ENCODE measurements at places on chromosomes 12 and 14.

GRCh38 chr12:89829434-89829975, 120.9 kb upstream of the ATP2B1 start:
- DNase-seq: no peak

DNA sequence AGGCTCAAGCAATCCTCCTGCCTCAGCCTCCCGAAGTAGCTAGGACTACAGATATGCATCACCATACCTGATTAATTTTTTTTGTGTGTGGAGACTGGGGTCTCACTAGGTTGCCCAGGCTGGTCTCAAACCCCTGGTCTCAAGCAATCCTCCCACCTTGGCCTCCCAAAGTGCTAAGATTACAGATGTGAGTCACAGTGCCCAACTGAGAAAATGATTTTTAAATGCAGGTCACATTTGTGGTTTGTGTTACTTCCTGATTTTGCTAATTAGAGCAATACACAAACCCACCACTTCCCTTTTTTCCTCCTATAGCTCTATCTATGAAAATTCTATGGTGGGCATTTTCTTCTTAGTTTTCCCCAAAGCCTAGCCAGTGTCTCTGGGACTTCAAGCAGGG, 45.5 kb upstream of the TMEM263 start:
- DNase-seq: peak; percentile 26

DNA sequence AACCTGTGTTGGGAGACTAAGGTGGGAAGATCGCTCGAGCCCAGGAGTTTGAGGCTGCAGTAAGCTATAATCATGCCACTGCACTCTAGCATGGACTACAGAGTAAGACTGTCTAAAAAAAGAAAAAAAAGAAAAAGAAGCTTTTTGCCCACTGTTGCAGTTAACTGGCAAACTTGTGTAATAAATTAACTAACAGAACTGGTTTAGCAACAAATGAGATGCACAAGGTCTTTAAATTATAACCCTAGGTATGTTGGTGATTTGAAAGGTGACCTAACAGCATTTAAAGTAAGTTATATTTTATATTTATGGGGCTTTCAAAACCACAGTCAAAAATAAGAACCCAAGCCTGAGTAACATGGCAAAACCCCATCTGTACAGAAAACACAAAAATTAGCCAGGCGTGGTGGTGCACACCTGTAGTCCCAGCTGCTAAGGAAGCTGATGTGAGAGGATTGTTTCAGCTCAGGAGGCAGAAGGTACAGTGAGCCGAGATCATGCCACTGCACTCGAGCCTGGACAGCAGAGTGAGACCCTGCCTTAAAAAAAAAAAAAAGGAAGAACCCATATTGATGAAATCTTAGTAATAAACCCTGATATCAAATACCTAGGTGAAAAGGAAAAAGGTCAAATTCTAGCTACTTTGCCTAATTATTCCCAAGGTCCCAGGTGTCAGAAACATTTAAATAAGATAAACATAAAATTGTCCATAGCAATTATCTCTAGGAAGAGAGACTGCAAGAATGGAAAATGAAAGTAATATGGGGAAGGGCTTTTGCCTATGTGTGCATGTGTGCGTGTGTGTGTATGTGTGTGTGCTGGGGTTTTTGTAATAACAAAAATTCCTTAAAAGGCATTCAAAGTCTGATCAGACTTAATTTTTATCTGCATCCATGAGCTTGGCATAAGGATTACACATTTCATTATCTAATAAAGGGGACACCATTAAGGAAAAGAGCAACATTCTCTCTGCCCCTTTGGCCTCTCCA, 15.4 kb downstream of the SYNE2 start:
- peak; percentile 6 for DNase-seq

DNA sequence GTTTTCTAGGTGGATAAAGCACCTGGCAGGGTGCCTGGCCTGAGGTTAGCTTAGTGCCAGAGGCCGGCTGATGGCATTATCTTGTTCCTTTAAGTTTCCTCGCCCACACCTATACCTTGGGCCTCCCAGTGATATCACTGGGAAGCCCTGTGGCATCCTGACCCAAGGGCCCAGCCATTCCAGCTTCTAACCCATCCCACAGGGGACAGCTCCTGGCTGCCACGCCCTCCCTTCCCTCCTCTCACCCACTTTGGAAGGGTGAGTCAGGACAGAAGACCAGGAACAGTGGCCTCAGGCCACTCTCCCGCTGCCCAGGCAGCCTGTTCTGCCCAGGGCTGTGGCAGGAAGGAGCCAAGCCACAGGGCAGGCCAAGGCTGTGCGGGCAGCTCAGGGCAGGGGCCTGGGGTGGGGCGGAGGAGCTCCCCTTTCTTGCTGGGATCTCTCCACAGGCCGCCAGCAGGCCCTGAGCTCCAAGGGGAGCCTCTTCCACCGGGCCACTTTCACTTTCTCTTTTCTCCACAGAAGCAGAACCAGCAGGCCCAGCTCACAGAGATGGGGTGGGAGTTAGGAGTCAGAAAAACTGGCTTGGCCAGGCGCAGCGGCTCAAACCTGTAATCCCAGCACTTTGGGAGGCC, 75.1 kb downstream of the IRF2BPL start:
- no peak for DNase-seq

- DNase-seq: no peak
These were observed 22.8 kb downstream of the ERC1 start for GRCh38 chr12:1013618-1014489.

DNA sequence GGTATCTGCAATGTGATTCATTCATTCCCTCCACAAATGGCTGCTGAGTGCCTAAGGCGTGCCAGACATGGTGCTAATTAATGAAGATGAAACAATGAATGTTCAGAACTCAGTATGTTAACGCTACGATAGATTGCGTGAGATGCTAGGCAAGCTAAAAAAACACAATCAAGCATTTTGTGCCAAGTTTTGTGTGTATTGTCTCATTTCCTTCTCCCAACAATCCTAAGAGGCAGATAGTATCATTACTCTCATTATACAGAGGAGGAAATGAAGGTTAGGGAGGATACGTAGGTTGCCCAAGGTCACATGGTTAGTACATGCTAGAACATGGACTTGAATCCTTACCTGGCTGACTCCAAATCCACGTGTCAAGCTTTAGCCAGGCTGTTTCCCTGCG, 264.4 kb downstream of the EFCAB11 start:
- no peak for DNase-seq

DNA sequence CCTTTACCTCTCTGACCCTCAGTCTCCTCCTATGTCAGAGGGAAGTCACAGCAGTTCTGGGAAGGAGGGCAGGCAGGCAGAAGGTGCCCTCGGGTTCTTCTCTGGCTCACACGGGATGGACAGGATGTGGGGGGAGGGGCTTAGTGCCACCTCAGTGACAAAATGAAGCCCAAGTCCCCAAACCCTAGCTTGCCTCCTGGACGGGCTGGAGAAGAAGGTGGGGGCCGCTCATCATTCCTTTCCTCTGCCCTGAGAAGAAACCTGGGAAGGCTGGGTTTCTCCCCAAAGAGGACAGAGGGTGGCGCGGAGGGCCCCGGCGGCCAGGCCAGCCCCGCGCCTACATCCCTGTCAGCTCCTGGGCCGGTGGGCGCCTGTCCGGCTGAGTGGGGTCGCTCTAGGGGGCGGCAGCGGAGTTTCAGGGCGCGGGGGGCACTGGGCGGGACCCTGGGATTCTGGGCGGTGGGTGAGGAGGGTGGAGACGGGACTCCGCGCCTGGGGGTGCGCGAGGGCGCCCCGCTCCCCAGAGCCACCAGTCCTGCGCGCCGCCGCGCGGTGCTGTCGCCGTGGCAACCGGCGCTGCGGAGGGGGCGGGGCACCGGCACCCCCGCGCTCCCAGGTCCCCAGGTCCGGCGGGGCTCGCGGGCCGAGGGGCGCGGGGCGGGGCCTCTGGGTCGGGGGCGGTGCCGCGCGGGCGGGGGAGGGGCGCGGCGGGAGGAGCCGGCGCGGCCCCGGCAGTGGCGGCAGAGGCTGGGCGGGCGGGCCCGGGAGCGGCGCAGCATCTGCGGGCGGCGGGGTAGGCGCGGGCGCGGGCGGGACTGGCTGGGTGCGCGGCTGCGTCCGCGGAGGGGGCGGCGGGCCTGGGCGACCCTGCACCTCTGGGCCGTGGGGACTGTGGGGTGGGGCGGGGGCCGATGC, at the start of gene TMEM121:
Gene TMEM121 (plus strand): TSS at position 723 of the 915 bp plus-strand sequence. CDS start 2,252 bp downstream, outside the sequence.
- DNase-seq: no peak

- DNase-seq: no peak
These were observed 6.7 kb upstream of the BTBD6 start for GRCh38 chr14:105241641-105242040.

DNA sequence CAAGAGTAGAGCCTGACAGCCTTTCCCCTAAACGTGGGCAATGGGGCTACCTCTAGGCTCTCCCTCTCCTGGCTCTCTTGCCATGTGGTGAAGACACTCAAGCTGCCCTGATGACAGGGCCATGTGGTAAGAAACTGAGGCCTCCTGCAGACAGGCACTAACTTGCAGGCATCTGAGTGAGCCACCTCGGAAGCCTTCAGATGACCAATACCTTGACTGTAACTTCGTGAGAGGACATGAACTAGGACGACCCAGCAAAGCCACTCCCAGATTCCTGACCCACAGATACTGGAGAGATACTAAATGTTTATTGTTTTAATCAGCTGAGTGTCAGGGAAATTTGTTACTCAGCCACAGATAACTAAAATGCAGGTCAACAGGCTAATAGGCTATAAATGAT, 96.4 kb downstream of the EFCAB11 start:
- DNase-seq: no peak

DNA sequence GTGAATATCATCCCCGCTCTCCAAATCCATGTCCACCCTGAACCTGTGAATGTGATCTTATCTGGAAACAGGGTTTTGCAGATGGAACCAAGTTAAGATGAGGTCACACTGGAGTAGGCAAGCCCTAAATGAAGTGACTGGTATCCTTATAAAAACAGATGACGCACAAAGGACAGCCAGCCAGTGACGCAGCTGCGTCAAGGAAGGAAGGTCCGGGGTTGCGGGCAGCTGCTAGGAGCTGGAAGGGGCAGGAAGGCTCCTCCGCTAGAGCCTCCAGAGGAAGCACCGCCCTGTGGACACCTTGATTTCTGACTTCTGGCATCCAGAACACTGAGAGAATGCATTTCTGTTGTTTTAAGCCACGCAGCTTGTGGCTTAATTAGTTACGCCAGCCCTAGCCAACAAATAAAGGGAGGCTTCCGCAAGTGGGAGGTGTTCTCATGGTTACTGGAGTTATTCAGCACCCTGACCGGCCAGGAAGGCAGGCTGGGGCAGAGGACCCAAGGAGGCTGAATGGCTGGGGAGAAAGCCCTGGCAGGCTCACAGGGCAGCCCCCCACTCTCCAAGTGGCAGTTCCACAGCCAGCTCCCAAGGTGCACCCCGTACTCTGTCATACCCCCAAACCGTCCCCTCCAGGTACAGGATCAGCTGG, 127.6 kb upstream of the NCOR2 start:
- no peak for DNase-seq

All from stimulated activated naive B cell treated with anti-CD40 and anti-IgM and Interleukin-4, amounts not matched to agents 10 μg/mL and 1 μg/mL and 100 μg/mL, for 72 hours (primary cell).